ENCODE measurements at places on chromosomes 13 and 19.

- no peak for DNase-seq
Measured at GRCh38 chr19:5828661-5829566, 10.6 kb downstream of the FUT6 start.

GRCh38 chr13:76799696-76800095 is 86.5 kb downstream of the KCTD12 start:
- DNase-seq: no peak

- no peak for DNase-seq
Measured at GRCh38 chr13:23716401-23716800, 146.2 kb downstream of the TNFRSF19 start.

GRCh38 chr19:45040059-45040771 is 1.4 kb downstream of the CLASRP start:
- DNase-seq: no peak

GRCh38 chr13:99895444-99896368 is 75.9 kb downstream of the ZIC5 start:
- no peak for DNase-seq

- peak; percentile 76 for DNase-seq
Measured at GRCh38 chr19:14517840-14518505, at the start of gene DNAJB1. TSS of gene DNAJB1 (minus strand) at chr19:14518397. CDS start at chr19:14518349, 48 bp downstream.

- DNase-seq: peak; percentile 30
Measured at GRCh38 chr19:7772752-7773291, 9.8 kb downstream of the CLEC4M start.

DNA sequence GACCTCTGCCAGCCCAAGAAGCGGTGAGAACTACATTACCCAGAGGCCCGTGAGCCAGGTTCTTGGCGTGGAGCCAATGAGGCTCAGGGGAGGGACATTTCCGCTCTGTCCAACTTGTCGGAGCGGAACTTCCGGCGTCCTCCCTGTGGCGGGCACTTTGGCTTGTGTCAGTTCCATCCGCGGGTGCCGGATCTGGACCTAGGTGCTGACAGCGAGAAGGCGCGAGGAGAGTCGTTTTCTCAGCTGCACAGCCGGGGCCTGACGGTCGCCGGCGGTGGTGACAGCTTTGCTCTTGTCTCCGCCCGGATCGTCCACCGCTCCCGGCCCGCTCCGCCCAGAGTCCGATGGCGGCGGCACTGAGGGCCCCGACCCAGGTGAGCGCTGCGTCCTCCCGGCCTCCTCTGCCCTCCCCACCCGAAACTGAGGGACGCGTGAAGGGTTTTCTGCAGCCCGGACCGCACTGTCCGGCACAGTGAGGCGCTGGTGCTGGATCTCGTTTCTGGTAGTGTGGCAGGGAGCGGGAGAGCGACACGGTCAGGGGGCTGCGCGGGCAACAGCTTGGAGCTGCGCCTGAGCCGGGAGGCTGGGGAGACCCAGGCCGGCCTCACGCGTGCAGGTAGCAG is at the start of gene ZNF530:
Gene ZNF530, plus strand, starts transcription at position 125 of the 623 bp plus-strand sequence. CDS start 4,461 bp downstream, outside the sequence.
- DNase-seq: peak; percentile 78

DNA sequence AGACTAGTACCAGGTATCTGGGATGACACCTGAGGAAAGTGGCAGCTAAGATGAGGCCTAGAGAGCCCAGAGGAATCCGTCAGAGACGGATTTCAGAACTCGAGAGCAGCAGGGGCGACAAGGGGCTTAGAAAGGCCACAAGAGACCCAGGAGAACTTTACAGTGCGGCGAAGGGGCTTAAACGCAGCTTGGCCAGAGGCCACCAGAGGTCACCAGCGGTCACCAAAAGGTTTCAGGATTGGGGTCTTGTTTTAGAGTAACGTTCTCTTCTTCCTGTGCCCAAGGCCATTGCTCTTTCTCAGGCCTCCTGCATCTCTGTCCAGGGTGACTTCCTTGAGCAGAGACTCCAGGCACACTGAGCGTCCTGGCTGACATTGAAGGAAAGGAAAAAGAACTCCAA is 2.2 kb downstream of the ZSCAN22 start:
- DNase-seq: no peak

DNA sequence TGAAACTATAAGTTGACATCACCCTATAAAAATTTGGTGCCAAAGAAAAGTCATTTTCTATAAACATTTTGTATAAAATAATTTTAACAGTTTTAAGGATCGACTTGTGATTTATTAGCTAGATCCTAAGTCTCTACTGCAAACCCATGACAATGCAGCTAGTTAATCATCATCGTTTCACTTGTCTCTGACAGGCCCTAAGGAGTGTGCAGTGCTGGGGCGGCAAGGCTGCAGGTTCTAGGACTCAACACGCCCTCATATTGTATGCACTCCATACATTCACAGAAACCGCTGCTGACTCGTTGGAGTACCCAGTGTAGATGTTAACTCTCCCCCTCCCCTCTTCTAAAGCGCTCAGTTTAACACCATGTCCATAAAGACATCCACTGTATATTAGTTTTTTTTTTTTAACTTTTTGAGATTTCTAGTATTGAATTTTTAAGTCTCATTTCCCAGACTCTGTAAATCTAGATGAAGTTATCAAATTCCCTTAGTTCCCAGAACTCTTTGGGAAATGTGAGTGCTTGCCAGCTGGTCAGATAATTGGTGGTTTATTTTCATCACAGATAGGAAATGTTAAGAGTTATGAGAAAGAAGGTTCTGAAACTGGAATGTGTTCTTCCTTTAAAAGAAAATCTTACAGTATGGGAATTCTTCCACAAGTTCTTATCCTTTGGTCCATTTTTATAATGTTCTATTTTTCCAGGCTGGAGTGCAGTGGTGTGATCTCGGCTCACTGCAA is 162.8 kb upstream of the RNF113B start:
- no peak for DNase-seq

DNA sequence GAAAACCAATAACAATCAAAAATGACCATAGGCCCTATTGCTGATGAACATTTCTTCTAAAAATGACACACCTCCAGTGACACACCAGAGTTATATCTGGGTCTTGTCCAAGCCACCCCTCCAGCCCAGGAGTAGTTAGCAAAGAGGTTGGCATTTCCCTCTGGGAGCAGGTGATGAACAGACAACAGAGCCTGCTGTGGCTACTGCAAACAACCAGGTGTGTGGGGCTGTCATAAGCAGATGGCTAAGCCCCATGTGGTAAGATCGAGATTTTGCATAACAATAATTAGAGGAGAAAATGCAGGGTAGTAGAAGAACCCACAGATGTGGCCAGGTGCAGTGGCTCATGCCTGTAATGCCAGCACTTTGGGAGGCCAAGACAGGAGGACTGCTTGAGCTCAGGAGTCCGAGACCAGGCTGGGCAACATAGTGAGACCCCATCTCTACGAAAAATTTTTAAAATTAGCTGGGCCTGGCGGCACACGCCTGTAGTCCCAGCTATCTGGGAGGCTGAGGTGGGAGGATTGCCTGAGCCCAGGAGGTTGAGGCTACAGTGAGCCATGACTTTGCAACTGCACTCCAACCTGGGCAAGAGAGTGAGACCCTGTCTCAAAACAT is 5.0 kb downstream of the XRCC1 start:
- DNase-seq: no peak

GRCh38 chr19:41434450-41434849 is 5.3 kb downstream of the DMAC2 start:
- DNase-seq: no peak

GRCh38 chr13:36862002-36862685 is 43.1 kb downstream of the RFXAP start:
- DNase-seq: no peak

GRCh38 chr19:55626350-55626749 is 2.0 kb upstream of the ZNF784 start:
- DNase-seq: no peak

DNA sequence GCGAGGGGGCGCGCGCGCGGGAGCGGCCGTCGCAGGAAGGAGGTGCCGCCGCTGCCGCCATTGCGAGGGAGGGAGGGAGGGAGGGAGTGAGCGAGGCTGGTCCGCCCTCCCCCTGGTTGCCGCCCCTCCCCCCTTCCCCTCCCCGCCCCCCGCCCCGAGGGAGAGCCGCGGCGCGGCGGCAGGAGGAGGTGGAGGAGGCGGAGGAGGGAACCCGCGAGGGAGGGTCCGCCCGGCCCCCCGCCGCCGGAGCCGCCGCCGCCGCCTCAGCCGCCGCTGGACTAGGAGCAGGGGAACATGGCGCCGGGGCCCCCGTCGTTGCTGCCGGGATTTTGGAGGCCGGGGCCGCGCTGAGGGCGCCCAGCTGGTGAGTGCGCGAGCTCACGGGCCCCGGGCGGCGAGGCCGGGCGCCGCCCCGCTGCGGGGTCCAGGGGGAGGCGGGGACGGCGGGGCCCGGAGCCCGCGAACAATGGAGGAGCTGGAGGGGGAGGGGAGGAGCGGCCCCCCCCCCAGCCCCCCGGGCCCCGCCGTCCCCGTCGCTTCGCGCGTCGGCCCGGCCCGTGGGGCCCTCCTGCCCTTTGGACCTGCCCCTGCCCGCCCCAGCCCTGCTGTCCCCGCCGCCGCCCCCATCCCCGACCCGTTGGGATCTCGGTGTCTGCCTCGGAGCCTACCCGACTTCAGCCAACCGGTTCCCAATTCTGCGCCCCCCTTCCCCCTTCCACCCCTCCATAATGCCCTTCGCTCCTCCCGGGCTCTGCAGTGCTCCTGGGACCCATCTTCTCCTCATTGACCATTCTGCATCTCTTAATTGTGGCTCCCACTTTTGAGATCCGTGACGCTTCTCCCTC is at the start of gene ARHGAP35:
Gene ARHGAP35, plus strand, starts transcription at position 152 of the 845 bp plus-strand sequence. CDS start 57,679 bp downstream, outside the sequence.
- peak; percentile 81 for DNase-seq

GRCh38 chr13:30819136-30819888 is 84.0 kb downstream of the ALOX5AP start:
- no peak for DNase-seq

GRCh38 chr19:49749055-49749716 is 13.9 kb downstream of the TSKS start:
- DNase-seq: no peak

GRCh38 chr19:40238775-40239174 is 12.3 kb upstream of the CCNP start:
- no peak for DNase-seq

- no peak for DNase-seq
Measured at GRCh38 chr13:54879036-54879435, 1850.4 kb downstream of the OLFM4 start.

DNA sequence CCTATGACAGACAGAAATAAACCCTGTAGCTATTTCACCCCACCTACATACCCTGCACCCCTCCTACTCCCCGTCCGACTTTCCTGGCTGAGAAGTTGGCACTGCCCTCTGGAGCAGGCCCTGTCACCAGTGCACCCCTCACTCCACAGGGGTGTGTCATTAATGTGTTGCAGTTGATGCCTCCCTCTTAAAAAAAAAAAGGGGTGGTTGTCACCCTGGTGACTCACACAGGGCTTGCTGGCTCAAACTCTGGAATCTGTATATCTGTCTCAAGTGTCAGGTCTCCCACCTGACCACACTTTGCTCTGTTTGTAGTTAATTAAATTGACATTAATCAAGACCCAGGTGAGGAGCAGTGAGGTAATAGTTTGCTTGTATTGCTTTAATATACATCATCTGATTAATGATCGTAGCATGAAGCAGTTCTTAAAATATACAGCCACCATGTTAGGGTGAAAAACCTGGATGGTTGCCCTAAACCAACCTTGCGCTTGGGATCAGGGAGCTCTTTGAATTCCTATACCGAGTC is 2.0 kb upstream of the GATAD2A start:
- no peak for DNase-seq

DNA sequence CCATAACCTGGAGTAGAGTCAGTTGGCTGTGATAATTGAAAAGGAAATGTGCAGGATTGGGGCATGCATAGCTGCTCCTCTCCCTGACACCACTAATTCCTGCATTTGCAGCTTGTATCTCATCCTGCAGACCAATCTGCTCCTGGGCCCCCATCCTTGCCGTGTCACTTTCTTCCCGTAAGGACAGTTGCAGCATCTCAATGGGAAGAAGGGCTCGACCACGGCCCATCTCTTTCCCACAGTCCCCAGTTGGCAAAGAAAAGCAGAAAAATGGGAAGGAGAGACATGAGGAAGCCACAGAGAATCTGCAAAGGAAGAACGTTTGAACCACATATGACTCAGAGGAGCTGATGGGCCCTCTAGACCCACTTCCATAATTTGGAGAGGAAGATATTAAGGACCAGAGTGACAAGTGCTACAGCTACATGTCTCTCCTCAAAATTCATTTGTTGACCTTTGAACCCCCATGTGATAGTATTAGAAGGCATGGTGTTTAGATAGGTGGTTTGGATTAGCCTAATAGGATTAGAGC is 1.8 kb upstream of the SIGLEC12 start:
- no peak for DNase-seq

GRCh38 chr13:74133657-74134201 is 475 bp downstream of the KLF12 start:
- peak; percentile 55 for DNase-seq

- no peak for DNase-seq
Measured at GRCh38 chr19:13154241-13154778, 4.1 kb downstream of the IER2 start.

DNA sequence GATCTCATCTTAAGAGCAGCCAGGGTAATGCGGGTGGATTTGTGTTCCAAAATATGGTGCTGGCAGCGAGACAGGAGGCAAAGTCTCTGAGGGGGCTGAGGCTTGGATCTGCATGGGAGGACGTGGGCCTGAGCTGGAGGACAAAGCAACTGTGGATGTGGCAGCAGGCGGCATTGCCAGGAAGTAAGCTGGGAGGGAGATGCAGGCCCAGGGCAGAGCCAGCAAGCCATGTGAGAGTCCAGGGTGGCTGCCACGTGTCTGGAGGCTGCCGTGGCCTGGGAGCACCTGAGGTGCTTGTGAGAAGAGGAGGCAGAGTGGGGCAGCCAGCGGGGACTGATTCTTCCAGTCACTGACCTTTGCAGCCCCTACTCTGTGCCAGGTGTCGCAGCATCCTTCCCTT is 52.0 kb downstream of the DPF1 start:
- no peak for DNase-seq

GRCh38 chr13:98761126-98761985 is 8.9 kb upstream of the SLC15A1 start:
- no peak for DNase-seq

GRCh38 chr13:30681843-30682242 is 53.5 kb upstream of the ALOX5AP start:
- DNase-seq: no peak

GRCh38 chr19:46616631-46617322 is 8.1 kb downstream of the PTGIR start:
- no peak for DNase-seq

GRCh38 chr13:106318941-106319411 is 216.5 kb downstream of the EFNB2 start:
- no peak for DNase-seq

DNA sequence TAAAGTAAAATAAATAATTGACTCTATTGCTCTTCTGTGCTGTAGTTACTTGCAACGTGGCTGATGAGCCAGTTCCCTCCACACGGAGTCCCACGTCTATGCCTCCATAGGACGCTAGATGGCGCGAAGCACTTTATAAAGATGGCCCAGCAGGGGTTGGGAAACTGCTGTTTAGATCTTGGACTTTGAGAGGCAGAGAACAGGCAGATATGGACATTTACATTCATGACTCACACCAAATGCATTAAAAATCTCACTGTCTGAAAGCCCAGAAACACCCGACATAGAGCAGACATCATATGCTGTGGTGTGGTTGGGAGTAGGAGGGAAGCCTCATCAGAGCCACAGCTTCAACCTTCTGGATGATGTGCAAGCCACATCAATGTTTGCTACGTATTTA is 643.1 kb upstream of the ARGLU1 start:
- peak; percentile 3 for DNase-seq

- no peak for DNase-seq
Measured at GRCh38 chr13:34151885-34152284, 333.9 kb downstream of the RFC3 start.

GRCh38 chr19:4619668-4620294 is 19.5 kb upstream of the TNFAIP8L1 start:
- no peak for DNase-seq
